CD4-positive, alpha-beta T cell (primary cell): ENCODE measurements at places on chromosomes 7 and 10.

DNA sequence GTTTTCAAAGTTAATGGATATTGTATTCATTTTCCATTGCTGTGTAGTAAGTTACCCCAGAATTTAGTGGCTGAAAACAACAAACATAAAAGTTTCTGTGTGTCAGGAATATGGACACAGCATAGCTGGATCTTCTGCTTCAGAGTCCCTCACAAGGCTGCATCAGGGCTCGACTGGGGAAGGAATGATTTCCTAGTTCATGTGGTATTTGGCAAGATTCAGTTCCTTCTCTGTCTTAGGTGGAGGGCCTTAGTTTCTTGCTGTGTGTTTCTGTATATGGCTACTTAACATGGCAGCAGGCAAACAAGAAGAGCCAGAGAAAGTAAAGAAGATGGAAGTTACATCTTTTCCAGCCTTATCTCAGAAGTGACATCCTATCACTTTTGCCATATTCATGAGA is 51.1 kb downstream of the TPST1 start:
- no peak overlapping the region for H3K27ac ChIP-seq
- no peak for DNase-seq
- no peaks in the 10 kb centered on the region for H3K36me3 ChIP-seq
- no peaks in the 10 kb centered on the region for H3K4me1 ChIP-seq
- H3K27me3 ChIP-seq: no peaks in the 10 kb centered on the region

DNA sequence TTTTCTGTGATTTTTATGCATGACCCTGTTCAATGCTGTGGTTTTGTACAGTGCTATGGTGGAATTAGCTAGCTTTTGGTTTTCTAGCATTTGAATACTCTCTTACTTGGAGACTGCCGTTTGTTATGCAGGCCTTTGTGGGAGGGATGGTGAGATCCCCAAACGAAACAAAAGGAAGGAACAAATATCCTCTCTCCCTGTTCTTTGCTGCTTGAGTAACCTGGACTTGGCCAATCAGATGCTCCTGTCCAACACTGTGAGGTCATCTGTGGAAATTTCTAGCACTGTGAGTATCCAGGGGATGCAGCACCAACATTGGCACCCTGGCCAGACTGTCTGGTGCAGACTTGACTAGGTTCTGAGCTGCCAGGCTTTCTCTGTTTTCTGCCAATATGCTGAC is 314.4 kb downstream of the ANKRD30A start:
- no peaks in the 10 kb centered on the region for H3K4me1 ChIP-seq
- H3K4me3 ChIP-seq: no peak overlapping the region
- DNase-seq: no peak
- H3K27ac ChIP-seq: no peak overlapping the region

- H3K4me3 ChIP-seq: no peak overlapping the region
- DNase-seq: no peak
- H3K4me1 ChIP-seq: peaks cover 8% of the 10 kb centered on the region
- H3K27ac ChIP-seq: no peak overlapping the region
Measured at GRCh38 chr10:100004805-100005510, 4.8 kb downstream of the DNMBP start.

DNA sequence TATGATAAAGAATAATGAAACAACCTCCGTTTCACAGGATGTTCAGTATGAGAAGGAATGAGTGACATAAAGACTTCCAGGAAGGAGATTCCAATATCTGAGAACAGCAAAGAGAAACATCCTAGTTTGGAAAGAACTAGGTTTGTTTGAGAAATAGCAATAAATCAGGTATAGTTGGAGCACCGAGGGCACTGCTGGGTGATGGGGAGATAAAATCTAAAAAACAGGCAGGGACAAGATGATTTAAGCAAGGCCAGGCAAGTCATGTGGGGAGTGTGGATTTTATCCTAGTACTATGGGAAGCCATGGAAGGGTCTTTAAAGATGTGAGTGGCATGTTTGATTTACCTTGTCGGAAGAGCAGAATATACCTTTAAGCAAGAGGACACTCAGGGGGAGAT is 169.7 kb downstream of the SPAG6 start:
- H3K36me3 ChIP-seq: no peaks in the 10 kb centered on the region
- no peak overlapping the region for H3K27ac ChIP-seq
- H3K4me1 ChIP-seq: no peaks in the 10 kb centered on the region

DNA sequence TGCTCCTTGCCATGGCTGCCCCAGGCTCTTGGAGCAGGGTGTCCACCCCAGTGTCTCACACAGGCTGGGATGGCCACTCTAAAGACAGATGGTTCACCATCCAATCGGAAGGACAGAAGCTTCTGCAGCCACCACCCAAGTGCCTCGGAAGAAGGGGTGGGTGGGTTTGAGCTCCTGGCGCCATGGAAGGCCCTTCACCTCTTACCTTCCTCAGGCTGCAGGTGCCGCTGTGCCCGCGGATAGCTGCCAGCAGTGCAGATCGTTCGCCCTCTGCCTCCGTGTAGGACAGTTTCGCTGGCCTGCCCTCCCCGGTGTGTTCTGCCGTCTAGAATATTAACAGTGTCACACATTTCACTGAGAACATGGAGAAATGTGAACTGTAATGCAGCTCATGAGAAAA is 243.6 kb upstream of the GRB10 start:
- DNase-seq: no peak
- no peaks in the 10 kb centered on the region for H3K27me3 ChIP-seq
- H3K36me3 ChIP-seq: no peaks in the 10 kb centered on the region
- no peaks in the 10 kb centered on the region for H3K4me1 ChIP-seq

GRCh38 chr10:15863733-15864132 is 3.4 kb upstream of the MINDY3 start:
- H3K4me1 ChIP-seq: peaks cover 7% of the 10 kb centered on the region
- no peak overlapping the region for H3K27ac ChIP-seq
- H3K36me3 ChIP-seq: no peaks in the 10 kb centered on the region

- peaks cover 2% of the 10 kb centered on the region for H3K27me3 ChIP-seq
- H3K4me1 ChIP-seq: peaks cover 4% of the 10 kb centered on the region
- H3K36me3 ChIP-seq: no peaks in the 10 kb centered on the region
- DNase-seq: no peak
- H3K4me3 ChIP-seq: no peak overlapping the region
Measured at GRCh38 chr7:128876586-128876977, 13.9 kb downstream of the ATP6V1F start.
